Right lobe of liver (tissue), 6 donors: ENCODE measurements at places on chromosomes 4 and X.

DNA sequence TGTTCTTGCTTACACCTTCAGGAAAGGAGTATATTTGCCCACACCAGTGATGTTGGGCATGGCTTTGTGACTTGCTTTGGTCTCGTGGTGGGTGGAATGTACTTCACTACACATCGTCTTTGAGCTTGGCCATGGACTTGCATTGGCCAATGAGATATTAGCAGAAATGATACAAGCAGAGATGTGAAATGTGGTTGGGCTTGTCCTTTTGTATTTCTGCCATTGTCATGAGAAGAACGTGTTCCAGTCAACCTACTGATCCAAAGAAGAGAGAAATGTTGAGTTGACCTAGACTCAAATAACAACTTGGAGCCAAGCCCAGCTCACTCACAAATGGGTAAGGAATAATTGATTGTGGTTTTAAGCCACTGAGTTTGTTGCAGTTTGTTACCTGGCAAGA, 138.4 kb upstream of the ARX start:
- DNase-seq: no peak

- no peak for DNase-seq
Measured at GRCh38 chr4:20193141-20193936, 58.4 kb upstream of the SLIT2 start.

DNA sequence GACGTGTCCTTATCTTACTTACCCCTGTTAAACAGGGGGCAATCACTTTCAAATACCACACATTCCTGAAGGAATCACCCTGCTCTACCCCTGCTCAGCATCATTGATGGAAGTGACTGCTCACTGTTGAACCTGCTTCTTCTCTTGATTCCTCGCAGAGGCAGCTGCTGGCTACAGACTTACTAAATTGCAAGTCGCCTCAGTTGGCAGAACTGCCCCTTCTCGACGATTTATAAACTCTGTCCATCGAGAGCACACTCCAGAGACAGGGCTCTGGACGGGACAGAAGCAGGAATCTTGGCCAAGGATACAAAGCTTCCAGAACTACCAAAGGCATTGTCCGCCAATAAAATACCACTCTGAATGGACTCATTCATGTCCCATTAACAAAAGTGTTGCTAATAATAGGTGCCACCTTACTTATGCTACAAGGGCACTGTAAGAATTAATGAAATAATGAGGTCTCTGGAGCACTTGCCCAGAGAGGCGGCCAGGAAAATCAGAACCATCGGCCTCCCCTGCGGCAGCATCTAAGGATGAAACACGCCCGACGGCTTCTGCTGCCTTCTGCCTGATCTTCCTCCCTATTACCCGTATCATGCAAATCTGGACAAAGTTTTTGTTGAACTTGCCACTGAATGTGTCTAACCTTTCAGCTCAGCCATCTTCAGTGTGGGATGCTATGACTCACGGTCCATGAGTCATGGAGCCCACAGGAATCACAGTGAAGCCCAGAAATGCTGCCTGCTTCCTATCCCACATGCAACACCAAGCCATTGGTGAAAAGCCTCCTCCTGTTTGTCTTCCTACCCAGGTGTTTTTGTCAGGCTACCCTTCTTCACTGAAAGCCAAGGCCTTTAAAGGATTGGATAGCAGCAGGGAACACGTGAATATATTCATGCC, 164.9 kb downstream of the MAML3 start:
- no peak for DNase-seq

DNA sequence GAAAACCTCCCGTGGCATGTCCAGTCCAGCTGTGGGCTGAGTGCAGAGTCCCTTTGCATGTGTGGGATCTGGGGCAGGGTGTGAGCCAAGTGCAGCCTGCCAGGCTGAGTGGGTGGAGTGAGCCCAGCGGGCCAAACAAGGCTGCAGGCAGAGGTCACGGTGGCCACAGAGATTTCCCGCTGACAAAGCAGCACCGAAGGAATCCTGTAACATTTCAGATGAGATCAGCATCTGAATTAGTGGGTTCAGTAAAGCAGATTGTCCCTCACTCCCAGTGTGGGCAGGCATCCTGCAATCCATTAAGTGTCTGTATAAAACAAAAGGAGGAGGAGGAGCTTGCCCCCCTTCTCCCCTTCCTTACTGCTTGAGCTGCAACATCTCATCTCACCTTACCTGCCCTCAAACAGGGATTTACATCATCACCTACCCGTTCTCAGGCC, 324.4 kb downstream of the FAT4 start:
- DNase-seq: peak; percentile 83

DNA sequence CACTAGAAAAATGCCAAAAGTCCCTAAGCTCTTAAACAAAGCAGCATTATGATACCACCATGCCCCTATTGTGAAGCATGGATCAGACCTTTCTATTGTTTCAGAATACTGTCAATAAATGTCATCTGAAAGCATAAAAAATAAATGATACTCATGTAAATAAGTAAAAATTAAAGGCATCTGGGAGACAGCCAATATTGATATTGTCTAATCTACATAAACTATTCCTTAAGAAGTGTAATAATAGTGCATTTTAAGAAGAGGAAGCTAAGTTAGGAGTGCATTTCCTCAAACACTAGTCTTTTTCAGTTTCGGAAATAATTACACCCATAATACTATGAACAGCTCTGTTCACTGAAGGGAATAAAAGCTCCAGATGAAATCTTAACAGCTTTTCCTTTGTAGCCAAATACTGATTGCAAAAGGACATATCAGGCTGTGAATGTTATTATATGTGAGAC, 181.6 kb downstream of the SPOCK3 start:
- no peak for DNase-seq
